ENCODE measurements at places on chromosomes 13 and 19.

GRCh38 chr13:24250376-24251057 is 58.9 kb upstream of the C1QTNF9 start:
- no peaks in the 10 kb centered on the region for H3K36me3 ChIP-seq
- no peaks in the 10 kb centered on the region for H3K4me1 ChIP-seq
- no peak overlapping the region for H3K27ac ChIP-seq
- DNase-seq: no peak

DNA sequence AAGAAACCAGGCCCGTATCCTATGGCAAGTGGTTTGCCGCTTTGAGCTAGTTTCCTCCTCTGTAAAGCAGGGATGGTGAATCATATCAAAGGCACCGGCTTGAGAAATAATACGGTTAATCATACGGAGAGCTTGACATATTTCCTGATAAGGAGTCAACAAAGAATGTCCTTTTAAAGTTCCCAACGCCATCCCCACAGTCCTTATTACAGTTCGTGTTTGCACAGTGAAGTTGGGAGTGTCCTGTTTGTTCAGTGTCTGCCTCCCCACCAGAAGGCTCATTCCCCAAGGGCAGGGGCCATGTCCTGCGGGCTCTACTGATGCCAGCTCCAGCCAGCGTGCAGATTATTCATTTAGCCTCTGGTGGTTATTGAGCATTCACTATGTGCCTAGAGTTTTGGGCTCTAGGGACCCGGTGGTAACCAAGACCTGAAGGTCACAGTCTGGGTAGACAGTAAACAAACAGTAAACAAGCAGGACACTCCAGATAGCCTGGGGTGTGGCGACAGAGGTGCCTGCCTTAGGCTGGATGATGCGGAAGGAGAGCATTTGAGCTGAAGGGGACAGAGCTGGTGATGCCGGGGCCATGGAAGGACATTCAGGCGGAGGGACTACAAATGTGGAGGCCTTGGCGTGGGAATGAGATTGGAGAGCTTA is 6.3 kb downstream of the GRAMD1A start:
- no peak overlapping the region for H3K27ac ChIP-seq
- H3K27me3 ChIP-seq: no peaks in the 10 kb centered on the region
- DNase-seq: no peak
- no peaks in the 10 kb centered on the region for H3K36me3 ChIP-seq
- no peaks in the 10 kb centered on the region for H3K4me1 ChIP-seq

GRCh38 chr19:17576758-17577456 is 21.5 kb downstream of the COLGALT1 start:
- H3K27ac ChIP-seq: no peak overlapping the region
- DNase-seq: no peak
- H3K36me3 ChIP-seq: no peaks in the 10 kb centered on the region
- H3K4me1 ChIP-seq: no peaks in the 10 kb centered on the region
- H3K27me3 ChIP-seq: no peaks in the 10 kb centered on the region

DNA sequence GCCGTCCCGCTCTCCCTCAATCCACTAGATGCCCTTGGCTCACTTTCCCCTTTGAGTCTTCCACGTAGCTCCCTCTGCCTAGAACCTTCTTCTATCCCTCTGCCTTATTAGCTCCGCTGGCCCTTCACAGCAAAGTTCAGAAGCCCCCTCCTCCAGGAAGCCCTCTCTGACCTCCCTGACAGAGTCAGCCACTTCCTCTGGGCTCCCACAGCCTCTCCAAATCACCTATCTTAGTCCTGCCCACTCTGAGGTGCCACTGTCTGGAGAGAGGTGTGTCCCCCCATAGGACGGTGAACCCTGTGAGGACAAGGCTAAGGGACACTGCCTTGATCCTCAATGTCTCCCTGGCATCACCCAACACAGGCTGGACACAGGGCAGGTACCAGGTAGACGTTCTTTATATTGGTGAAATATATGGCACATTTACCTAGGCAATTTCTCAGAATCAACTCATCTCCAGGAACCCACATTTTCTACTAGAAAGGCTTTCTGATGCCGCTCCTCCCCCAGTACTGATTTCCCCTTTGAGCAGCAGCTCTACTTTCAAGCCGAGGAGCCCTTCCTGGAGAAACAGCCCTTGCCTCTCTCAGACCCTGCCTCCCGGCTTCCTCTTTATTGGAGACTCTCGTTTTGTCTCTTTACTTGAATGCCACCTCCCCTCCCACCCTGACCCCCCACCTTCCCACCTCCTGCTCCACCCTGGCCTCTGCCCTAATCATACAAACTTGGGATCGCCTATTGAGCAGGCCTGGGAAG is 3.4 kb upstream of the TGFB1 start:
- DNase-seq: no peak
- no peak overlapping the region for H3K4me3 ChIP-seq
- no peaks in the 10 kb centered on the region for H3K27me3 ChIP-seq
- no peaks in the 10 kb centered on the region for H3K4me1 ChIP-seq
- no peak overlapping the region for H3K27ac ChIP-seq

- H3K27me3 ChIP-seq: no peaks in the 10 kb centered on the region
- peaks cover 43% of the 10 kb centered on the region for H3K4me1 ChIP-seq
- peak overlapping the region; percentile 28 for H3K4me3 ChIP-seq
- no peak for DNase-seq
Measured at GRCh38 chr13:113742445-113743120, 16.4 kb upstream of the TMEM255B start.

DNA sequence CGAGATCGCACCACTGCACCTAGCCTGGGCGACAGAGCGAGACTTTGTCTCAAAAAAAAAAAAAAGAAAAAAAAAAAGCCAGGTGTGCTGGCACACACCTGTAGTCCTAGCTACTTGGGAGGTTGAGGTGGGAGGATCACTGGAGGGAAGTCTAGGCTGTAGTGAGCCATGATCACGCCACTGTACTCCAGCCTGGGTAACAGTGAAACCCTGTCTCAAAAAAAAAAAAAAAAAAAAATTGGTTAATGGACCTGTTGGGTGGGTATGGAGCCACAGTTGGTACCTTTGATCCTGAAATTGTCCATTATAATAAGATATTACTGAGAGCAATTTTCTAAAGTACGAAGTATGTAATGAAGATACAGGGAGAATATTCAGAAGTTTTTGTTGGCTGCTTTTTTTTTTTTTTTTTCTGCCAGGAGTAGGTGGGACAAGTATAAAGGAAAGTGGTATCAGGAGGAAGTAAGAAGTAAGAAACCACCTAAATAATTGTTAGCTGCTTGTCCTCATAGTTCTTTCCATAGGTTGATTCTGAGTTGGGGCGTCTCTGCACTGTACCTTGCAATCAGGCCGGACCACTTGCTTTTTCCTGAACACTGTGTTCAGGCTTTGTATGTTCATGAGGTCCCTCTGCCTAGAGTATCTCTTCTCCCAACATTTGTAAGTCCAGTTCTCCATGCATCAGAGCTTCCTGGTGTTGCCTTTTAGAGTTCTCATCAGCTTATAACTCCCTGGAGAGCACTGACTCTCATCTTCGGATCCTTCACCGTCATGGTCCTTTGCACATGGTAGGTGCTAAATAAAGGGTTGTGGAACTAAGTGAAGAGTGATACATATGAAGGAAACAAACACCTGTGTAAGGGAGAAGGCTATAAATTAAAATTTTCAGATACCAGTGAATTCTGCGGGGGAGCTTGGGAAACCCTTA is 31.7 kb downstream of the ARHGAP35 start:
- no peaks in the 10 kb centered on the region for H3K36me3 ChIP-seq
- DNase-seq: no peak
- no peaks in the 10 kb centered on the region for H3K27me3 ChIP-seq
- no peak overlapping the region for H3K27ac ChIP-seq
- H3K4me1 ChIP-seq: no peaks in the 10 kb centered on the region

DNA sequence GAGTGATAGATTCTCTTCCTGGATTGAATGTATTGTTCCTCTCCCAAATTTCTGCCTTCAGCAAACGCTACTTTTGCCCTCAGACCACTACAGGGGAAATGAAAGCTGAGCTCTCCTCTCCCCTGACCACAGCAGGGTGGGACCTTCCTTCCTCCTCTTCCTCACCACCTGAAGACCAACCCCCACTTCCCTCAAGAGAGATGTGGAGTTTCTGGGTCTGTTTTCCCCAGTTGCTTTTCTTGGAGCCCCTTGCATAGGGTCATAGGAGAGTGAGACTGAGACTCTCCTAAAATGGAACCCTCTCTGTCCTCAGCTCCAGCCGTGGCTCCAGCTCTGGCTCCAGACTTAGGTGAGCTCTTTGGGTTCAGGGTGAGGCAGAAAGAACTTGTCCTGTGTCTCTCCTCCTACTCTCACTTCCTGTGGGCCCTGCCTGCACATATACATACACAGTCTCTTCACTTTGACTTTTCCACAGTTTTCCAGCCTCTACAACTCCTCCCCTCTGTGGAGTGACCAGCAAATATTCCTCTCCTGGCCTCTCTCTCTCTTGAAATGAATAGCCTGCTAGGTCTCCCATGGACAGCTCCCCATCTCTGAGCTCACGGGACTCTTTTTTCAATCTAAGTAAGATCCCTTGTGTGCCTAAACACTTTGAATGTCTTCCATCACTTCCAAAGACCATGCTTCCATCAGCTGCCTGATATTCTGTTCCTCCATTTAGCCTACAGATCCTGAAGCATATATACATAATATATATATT is 19.2 kb upstream of the ZNF175 start:
- DNase-seq: no peak
- H3K4me3 ChIP-seq: no peak overlapping the region
- H3K36me3 ChIP-seq: no peaks in the 10 kb centered on the region

- no peaks in the 10 kb centered on the region for H3K27me3 ChIP-seq
- no peaks in the 10 kb centered on the region for H3K36me3 ChIP-seq
- no peaks in the 10 kb centered on the region for H3K4me1 ChIP-seq
- no peak overlapping the region for H3K27ac ChIP-seq
Measured at GRCh38 chr13:49635599-49636433, 7.5 kb downstream of the ARL11 start.

DNA sequence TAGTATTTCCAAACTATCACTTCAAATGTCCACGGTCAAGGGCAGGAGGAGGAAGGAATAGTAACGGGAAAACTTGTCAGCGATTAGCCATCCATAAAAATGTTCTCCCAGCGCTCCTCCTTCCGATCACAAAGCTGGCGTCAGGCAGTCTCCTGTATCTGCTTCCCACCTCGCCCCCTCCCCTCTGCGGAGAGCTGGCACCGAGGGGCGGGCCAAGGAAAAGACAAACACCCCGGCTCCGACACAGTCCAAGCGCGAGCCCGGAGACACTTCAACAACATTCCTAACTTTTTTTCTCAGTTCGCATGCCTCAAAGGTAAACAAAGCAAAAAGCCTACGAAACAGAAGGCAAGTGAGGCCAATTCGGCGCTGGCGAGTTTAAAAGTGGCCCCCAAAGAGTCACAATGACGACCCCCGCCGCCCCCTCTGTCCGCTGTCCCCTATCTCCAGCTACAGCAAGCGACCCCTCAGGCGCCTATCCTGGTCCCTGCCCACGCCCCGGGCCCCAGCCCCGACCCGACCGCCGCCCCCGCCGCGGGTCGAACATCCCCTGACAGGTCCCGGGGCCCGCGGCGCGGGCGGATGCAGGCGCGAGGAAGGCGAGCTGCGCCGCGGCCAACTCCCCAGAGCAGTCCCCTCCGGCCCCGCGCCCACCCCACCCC is 736 bp downstream of the SMAD9 start:
- no peaks in the 10 kb centered on the region for H3K27me3 ChIP-seq
- H3K4me1 ChIP-seq: no peaks in the 10 kb centered on the region
- H3K4me3 ChIP-seq: no peak overlapping the region
- no peak for DNase-seq

- H3K27ac ChIP-seq: no peak overlapping the region
- DNase-seq: no peak
- no peak overlapping the region for H3K4me3 ChIP-seq
- peaks cover 49% of the 10 kb centered on the region for H3K27me3 ChIP-seq
Measured at GRCh38 chr19:4557144-4557970, 2.1 kb downstream of the SEMA6B start.

DNA sequence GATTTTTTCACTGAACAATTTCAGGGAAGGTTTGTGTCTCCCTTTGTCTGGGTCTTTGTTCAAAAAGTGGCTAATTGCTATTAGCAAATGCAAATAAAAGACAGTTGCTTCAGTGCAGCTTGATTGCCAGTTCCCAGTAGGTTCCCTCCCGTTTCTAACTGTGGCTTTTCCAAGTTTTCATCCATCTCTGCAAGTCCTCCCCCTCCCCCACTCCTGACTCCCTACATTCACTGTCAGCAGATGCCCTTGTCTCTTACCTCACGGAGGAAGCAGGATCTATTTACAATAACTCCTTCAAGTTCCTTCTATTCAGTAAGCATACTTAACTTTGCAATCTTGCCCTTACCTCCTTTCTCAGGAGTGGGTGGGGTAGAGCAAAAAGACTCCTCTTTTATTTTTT is 55.4 kb upstream of the SCEL start:
- no peak overlapping the region for H3K4me3 ChIP-seq
- no peak for DNase-seq
- peaks cover 12% of the 10 kb centered on the region for H3K4me1 ChIP-seq
